ENCODE measurements at places on chromosomes 5 and 9. TPM values are rescaled to one million over a fixed set of nuclear protein-coding genes. Genes with fewer than 3 reads are reported as not detected.

DNA sequence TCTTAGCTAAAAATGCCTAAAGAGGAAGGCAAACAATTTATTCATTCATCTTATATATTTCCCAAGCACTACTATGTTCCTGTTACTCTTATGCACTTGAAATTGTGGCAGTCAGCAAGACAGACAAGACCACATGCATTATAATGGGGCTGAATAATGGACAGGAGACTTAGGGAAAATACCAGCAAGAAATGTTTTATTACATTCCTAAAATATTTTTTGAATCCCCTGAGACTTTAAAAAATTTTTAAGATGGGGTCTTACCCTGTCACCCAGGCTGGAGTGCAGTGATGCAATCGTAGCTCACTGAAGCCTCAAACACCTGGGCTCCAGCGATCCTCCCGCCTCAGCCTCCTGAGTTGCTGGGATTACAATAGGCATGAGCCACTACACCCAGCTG lies 13.2 kb downstream of the ZCCHC9 start:
- no peak for DNase-seq

GRCh38 chr5:54620141-54620933 lies 102.8 kb downstream of the SNX18 start:
- no peak for DNase-seq

GRCh38 chr9:93357649-93358048 lies 93.8 kb upstream of the FAM120A start:
- DNase-seq, result no peak

GRCh38 chr5:139633295-139634027 lies 14.7 kb upstream of the CXXC5 start:
- DNase-seq, result no peak

DNA sequence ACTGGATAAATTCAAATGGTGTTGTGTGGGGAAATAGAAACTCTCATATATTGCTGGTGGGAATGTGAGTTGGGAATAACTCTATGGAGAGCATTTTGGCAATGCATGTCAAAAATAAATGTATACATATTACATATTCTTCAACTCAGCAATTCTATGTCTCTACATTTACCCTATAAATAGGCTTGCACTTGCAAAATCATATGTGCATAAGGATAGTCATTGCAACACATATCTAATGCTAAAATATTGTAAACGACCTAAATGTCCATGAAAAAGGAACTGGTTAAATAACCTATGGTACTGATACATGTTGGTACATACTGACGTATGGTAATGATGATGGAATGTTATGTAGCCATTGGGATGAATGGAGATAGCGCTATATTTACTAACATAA lies 94.5 kb upstream of the CHD1 start:
- DNase-seq, result no peak

DNA sequence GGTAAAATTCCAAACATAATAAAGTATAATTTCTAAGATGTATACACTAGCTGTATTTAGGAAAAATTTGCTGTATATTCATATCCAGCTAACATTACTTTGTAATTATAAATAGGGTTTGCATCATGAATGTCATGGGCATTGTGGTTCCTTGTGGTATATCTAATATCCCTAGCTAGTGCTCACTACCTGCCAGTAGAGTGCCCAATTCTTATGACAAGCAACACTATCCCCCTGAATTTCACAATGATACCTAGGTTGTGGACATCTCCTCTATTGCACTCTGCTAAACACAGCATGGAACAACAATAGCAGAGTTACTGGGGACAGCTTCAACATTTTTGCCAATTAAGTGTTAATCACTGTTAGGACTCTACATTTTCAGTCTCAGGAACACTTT lies 1656.5 kb downstream of the EFNA5 start:
- no peak for DNase-seq

DNA sequence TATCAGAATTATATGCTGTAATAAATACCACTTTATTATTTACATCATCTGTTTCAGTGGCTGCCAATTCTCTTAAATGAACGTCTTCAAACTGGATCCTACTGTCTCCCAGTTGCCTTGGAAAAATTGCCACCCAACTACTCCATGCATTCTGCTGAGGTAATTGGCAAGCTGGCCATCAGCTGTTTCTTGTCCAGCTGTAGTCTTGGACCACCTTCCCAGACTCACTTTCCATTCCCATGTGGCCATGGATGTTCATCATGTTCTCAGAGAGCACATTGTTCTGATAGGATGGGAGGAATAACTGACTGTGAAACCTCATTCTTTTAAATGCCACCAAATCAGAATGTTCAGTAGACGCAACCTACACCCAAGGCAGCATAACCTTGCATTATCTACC lies 157.5 kb downstream of the DOCK8 start:
- DNase-seq, result no peak

DNA sequence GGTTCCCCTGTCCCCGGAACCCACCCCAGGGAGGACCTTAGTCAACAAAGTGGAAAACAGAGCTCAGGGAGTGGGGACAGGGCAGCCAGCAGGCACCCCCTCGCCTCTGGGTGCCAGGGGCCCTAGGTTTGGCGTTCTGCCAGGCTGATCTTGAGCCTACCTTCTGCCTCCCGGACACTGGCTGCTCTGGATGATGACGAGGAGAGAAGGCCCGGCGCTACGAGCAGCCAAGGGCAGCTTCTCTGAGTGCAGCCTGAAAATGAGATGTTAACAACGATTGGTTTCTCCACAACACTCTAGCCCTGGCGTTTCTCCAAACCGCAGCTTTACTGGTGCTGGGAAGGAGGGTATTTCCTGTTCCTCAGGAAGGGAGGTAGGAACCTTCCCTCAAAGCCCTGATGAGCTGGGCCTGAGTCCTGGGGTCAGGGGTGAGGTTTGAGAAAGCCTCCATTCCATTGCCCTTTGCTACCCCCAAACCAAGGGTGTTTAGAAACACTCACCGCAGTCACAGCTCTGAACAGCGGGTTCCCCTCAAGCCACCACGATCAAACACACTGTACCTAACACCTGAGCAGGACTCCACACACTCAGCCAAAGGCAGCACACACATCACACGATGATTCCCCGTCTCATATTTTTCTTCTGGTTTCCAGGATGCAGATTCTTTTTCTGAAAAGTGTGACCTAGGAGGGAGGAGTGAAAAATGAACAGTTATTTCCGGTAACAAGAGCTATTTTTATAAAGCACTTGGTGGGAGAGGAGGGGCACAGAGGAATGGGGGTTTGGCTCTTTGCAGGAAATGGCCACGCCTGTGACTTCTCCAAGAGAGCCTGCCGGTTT lies at the start of gene STING1:
STING1 (minus strand) TSS at position 709 of the 840 bp plus-strand sequence. CDS start 1,054 bp downstream, outside the sequence.
- peak; percentile 60 for DNase-seq

GRCh38 chr9:136117291-136117915 lies 1.3 kb downstream of the TMEM250 start:
- no peak for DNase-seq

GRCh38 chr9:36151316-36152210 lies 15.0 kb downstream of the GLIPR2 start:
- peak; percentile 90 for DNase-seq

DNA sequence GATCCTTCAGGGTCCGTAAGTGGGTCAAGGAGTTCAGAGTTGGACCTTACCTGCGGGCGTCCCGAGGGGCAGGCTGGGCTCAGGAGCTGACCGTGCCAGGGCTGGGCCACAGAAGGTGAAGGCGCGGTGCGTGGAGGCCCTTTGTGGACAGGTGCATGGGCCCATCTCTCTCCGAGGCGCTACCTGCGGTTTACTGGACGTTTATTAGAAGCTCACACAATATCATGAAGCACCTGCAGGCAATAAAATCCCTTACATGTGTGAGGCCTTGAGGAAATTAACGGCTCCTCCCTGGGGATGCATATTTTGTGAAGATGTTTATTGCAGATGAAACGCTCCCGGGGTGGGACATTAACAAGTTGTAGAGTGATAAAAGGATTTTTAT lies 79.8 kb upstream of the LMX1B start:
- no peak for DNase-seq

DNA sequence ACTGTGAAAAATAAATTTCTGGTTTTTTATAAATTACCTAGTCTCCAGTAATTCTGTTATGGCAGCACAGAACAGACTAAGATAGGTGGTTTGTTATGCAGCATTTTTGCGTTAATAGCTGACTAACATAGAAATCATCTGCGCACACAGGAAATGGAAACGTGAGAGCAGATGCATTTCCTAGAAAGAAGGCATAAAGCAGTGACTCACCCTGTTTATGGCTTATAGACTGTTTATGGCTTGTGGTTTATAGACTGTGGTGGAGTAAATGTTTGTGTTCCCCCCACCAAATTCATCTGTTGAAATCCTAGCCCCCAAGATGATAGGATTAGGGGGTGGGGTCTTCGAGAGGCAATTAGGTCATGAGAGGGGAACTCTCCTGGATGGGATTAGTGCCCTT lies 18.3 kb upstream of the OSMR start:
- DNase-seq, result no peak

- DNase-seq, result no peak
Measured at GRCh38 chr9:123263227-123263626, 5.2 kb downstream of the STRBP start.

GRCh38 chr9:5185220-5185840 lies at the start of gene INSL6:
INSL6 (minus strand) TSS chr9:5185639; CDS start chr9:5185602, 37 bp downstream.
- DNase-seq, result no peak

GRCh38 chr5:133944263-133945185 lies 23.9 kb downstream of the C5orf15 start:
- DNase-seq, result peak; percentile 64

DNA sequence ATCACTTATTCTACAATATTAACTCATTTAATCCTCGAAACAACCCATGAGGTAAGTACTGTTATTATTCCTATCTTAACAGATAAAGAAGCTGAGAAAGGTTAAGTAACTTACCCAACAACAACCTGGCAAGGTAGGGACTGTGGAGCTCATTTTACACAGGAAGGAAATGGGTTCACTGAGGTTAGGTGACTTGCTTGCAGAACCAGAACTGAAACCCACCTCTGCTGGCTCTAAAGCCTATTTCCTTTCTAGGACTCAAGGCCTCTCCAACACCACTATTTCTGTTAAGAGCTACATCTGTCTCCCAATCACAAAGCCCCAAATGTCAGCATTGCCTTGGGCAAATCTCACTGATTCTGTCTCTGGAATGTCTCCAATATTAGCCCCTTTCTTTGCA lies 38.9 kb upstream of the IFNK start:
- no peak for DNase-seq

GRCh38 chr5:42927730-42928129 lies 112.4 kb downstream of the ANXA2R start:
- no peak for DNase-seq

- no peak for DNase-seq
Measured at GRCh38 chr9:95063300-95063699, 254.2 kb downstream of the FANCC start.

DNA sequence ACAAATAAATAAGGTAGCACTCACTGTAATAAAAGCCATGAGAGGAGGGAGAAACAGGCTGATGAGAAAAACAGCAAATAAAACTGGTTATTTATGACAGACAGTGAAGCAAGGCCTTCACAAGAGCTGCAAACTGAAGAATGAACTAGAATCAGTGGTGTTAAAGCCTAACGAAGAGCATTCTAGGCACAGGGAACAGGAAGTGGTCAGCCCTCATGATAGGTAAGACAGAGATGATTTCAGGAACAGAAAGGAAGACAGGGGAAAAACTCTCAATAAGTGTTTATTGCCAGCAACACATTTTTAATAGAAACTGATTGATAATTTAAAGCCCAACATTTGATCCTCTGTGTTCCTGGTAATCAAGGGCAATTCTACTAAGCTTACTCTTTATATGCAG lies 124.5 kb downstream of the EDIL3 start:
- no peak for DNase-seq

GRCh38 chr5:151015974-151016587 lies 4.3 kb upstream of the GPX3 start:
- DNase-seq, result no peak

ARID3C gene
- not detected for total RNA-seq

CD274 gene
- 65.5 TPM for total RNA-seq

SHOC1 gene
- not detected for total RNA-seq

PLAC8L1 gene
- 0.88 TPM for total RNA-seq

TCF7 gene
- total RNA-seq, result 93.5 TPM

STOML2 gene
- total RNA-seq, result 216 TPM

FBXL7 gene
- total RNA-seq, result not detected

POLR3G gene
- total RNA-seq, result 11.7 TPM

IGFBPL1 gene
- total RNA-seq, result not detected

CHSY3 gene
- not detected for total RNA-seq

OR13C5 gene
- total RNA-seq, result not detected
